ENCODE measurements at places on chromosomes 4 and X. TPM values are rescaled to one million over a fixed set of nuclear protein-coding genes. Genes with fewer than 3 reads are reported as not detected.

The NIPAL1 gene
- total RNA-seq: 0.36 TPM

The FGB gene
- not detected for total RNA-seq

The ZNF732 gene
- 1.7 TPM for total RNA-seq

The CITED1 gene
- 0.97 TPM for total RNA-seq

The EPHA5 gene
- 3.7 TPM for total RNA-seq

The PDGFRA gene
- 519 TPM for total RNA-seq

The MAPK10 gene
- 10.9 TPM for total RNA-seq

The NPY5R gene
- not detected for total RNA-seq

The SCLT1 gene
- total RNA-seq: 19.8 TPM

The GPM6B gene
- total RNA-seq: 20.3 TPM

The SLC49A3 gene
- total RNA-seq: 8.5 TPM

The ARSD gene
- total RNA-seq: 30.4 TPM

The PRR32 gene
- total RNA-seq: not detected

The RAB40A gene
- total RNA-seq: 0.32 TPM

The IGFBP7 gene
- total RNA-seq: 293 TPM

The SRD5A3 gene
- total RNA-seq: 8.3 TPM

The SPANXD gene
- not detected for total RNA-seq

The DAPP1 gene
- not detected for total RNA-seq

The TRIML2 gene
- total RNA-seq: not detected

The SPARCL1 gene
- total RNA-seq: not detected

The MAGEA2 gene
- total RNA-seq: not detected

The CENPU gene
- total RNA-seq: 1.8 TPM

The DRP2 gene
- 3.4 TPM for total RNA-seq

The MORC4 gene
- 41.2 TPM for total RNA-seq

The PTCHD1 gene
- not detected for total RNA-seq

The SERPINA7 gene
- total RNA-seq: not detected

The STAP1 gene
- total RNA-seq: not detected

The CDKL2 gene
- total RNA-seq: 5.7 TPM

The IL9R gene
- total RNA-seq: not detected

The MGST2 gene
- 3.2 TPM for total RNA-seq

The RRH gene
- not detected for total RNA-seq

The SSX1 gene
- not detected for total RNA-seq

The GLOD5 gene
- not detected for total RNA-seq

The GPRIN3 gene
- 0.49 TPM for total RNA-seq

The PAGE1 gene
- total RNA-seq: not detected

The ANTXR2 gene
- 92.7 TPM for total RNA-seq

The MAOB gene
- 0.24 TPM for total RNA-seq

The GAGE12C gene
- total RNA-seq: not detected

The NPFFR2 gene
- total RNA-seq: not detected

The HPRT1 gene
- total RNA-seq: 7.6 TPM

The LUZP4 gene
- not detected for total RNA-seq

The TMEM255A gene
- 0.16 TPM for total RNA-seq

The TEX13D gene
- not detected for total RNA-seq

The TXK gene
- total RNA-seq: 0.32 TPM

The ADH1B gene
- total RNA-seq: 43.5 TPM

The NAA11 gene
- total RNA-seq: not detected

The NAT8L gene
- total RNA-seq: under 0.01 TPM

The GASK1B gene
- total RNA-seq: 37.8 TPM

All from hair follicle dermal papilla cell (primary cell).